ENCODE measurements at places on chromosomes 3 and 15.

- DNase-seq = no peak
These were observed 478.9 kb upstream of the GOLIM4 start for GRCh38 chr3:168574455-168575158.

DNA sequence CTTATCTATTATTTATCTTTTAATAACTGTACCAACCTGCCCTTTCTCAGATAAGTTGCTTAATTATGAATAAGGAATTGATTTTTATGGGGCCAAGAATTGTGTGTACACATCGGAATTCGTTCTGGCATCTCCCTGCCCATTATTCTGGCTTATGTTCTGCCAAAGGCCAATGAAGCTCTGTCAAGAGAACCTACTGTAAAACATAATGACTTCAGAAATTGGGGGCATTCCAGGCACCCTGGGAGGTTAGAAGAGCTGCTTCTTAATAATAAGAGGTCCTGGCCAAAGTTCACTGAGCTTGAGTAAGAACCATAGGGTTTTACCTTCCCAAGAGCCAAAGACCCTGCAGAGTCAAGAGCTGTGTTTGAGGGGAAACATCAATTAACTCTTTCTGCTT lies 261.7 kb downstream of the SLC9A9 start:
- DNase-seq = no peak

DNA sequence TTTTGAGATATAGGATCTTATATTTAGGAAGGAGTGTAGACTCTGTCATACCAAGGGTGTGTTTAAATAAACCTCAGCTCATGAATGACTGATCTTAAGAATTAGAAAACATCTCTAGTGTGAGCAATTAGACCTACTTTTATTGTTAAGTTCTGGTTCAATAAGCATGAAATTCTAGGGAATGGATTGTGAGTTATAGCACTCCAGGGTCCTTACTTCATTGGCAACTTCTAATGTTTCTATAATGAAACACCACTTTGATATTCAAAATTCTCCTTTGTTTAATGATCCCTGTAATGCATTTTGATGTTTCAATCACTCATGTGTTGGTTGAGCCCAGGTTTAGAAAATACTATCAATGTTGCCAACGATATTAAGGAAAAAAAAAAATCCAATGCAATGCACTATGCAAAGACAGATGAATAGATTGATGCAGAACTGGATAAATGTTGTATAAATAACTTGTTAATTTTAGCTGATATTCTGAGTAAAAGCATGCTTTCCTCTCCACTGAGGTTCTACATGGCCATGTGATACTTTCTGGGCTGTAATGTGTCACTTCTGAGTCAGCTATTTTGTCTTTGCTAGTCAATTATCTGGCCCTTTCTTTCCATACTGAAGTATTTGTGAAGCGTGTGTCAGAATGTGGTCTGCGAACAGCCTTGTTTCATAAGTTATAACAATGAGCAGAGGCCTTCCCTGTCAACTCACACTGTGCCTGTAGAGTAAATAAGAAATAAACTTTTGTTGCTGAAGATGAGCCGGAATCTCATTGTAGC lies 1035.9 kb downstream of the PLOD2 start:
- DNase-seq = no peak

DNA sequence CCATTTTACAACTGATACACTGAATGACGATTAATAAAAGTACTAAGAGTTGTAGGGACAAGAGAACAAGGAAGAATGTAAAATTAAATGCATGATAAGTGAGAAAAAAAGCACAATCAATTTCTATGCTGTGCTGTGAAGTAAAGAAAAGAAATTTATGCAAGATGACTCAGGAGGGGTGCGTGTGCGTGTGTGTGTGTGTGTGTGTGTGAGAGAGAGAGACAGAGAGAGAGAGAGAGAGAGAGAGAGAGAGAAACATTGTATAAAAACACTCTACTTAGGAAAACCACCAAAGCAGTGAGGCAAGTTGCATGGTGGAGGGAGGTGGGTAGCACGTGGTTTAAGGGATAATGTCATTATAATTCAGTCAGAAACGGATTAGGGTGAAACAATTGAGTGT lies 580.8 kb upstream of the ALCAM start:
- DNase-seq = no peak

GRCh38 chr3:12729051-12729651 lies 29.9 kb downstream of the TMEM40 start:
- no peak for DNase-seq

DNA sequence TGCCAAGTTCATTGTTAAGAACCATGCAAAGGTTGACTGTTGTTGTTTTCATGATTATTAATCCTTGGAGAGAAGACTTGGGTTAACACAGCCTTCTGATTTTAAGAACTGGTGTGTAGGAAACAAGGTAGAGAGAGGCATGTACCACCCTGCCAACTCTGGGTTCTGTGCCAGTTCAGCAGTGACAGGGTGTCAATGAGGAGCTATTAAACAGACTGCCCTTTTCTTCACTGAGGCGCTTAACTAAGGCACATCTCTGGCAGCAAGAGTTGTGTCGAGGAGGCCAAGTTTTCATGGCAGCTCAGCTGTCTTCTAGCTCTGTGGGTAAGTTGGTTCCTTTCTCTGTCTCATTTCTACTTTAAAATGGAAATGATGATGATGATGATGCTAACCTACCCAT lies 117.6 kb downstream of the FEZF2 start:
- DNase-seq = no peak

DNA sequence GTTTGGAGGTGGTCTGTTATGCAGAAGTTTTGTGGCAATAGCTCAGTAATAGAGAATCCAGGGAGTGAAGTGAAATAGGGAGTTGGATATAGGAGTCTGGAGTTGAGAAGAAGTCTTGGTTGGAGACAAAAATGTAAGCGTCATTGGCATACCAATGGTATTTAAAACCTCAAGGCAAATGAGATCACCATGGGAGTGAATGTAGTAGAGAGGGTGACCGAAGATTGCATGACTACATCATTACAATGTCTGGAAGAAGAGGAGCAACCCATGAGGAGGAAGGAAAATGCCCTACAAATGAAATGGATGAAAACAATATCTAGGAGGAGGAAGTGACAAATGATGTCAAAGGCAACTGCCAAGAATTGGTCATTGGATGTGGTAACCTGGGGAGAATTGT lies 54.4 kb downstream of the CNTN4 start:
- no peak for DNase-seq

- DNase-seq = no peak
These were observed 22.6 kb downstream of the RARRES1 start for GRCh38 chr3:158709666-158710083.

DNA sequence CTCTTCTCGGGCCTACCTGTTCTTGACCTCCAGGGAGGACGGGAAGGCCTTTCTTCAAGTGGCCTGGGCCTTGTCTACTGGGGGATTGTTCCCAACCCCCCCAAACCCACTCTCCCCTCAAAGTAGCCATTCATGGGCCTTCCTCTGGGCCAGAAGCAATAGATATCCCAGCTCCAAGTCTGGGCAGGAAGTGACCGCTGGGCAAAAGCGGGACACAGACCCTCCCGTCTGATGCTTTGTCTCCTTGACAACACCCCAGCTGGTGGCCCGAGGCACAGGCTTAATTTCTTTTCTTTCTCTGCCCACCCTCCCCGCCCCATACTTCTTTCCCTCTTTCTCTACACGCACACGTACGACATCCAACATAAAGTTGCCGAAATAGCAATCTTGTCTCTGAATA lies 41.4 kb upstream of the FEZF2 start:
- no peak for DNase-seq

DNA sequence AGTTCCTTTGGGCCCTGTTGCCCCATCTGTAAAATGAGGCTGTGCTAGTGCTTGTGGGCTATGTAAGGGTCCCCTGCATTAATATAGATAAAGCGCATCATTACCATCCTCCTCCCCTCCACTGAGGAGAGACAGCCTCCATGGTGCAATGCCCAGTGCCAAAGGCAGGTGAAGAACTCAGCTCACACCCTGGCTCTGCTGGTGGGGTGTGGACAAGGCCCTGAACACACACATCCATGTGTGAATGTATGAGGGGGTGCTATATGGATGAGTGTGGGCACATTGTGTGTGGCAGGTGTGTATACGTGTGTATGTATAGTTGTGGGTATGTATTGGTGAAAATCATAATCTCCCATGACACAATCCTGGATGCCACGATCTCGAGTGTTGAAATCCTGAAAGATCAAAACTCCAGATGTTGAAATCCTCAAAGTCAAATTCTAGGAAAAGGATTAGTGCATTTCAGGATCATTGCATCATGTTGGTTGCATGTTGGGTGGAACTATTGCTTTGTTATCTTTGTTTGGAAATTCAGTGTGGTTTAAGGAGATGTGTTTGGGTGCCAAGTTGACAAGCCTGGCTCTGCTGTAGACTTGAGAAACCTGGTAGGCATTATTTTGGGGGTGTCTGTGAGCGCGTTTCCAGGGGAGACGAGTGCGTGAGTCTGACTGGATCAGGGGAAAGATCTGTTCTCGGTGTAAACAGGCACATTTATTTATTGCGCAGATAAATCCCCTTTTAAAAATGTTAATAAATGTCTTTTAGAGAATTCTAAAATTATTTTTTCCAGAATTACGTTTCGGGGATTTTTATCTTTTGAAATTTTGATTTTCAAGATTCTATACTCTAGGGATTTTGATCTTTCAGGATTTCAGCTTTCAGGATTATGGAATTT lies 42.0 kb upstream of the SEC61A1 start:
- no peak for DNase-seq

DNA sequence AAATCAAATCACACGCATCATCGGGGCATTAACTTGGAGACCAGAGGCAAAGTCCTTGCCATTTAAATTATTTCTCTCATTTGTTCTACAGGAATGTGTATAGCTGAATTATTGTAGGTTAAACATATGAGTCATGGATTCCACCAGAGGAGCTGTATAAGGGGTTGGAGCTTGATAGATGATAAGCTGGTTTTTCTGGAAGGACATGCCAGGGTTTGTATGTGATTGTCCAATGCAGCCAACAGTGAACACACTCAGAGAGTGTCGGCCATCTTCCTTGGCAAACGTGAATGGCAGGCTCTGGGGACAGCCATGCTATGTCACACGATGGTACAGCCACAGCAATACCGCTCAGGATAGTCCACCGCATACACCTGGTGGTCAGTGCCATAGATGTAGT lies 25.1 kb downstream of the SSUH2 start:
- no peak for DNase-seq

- no peak for DNase-seq
These were observed 109.1 kb downstream of the OPA1 start for GRCh38 chr3:193701953-193702635.

GRCh38 chr3:185594073-185594472 lies 8.0 kb downstream of the SENP2 start:
- no peak for DNase-seq

DNA sequence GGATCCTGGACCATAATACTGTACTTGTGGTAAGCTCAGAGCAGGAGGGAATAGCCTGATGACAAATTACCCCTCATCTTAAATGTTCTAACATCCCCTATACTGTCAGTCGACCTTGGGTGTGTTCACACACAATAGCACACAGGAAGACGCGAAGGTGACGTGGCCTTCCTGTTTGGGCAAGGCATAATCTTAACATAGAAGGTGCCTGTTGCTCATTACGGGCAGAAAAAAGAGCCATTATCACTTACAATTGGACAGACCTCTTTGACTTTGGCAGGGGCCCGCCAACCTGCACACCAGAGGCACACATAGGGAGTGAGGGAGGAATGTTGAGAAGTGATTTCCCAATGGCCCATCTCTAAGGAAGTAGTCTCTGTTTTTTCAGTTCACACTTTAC lies 144.2 kb downstream of the ANO10 start:
- no peak for DNase-seq

DNA sequence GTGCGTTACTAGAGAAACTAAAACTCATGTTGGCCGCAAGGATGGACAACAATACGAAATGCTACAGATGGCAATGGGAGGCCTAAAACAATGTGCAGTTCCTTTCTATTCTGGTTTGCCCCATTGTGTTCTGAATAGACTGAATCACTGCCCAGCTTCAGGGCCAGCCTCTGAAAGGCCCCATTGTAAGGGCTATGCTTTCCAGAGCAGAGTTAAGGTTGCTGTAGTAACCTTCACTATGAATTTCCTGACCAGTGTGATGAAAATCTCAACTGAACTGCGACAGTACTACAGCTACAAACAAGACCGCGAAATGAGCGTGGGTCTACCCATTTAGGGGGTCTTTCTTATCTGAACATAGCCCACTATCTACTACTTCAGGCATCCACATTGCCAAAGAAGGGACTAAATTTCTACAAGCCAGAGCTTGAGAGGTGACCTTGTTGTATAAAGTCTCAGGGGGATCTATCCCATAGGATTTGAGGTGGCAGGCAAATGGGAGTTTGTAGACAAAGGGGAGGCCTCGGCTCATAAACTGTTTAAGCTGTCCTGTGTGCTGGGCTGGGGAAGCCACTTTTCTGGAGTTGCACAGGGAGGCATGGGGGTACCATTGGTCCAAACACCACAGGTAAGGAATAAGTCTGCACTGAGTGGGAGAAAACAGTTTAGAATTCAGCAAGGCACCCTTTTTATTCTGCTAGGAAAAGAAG lies 80.1 kb downstream of the MYO1E start:
- DNase-seq = no peak

DNA sequence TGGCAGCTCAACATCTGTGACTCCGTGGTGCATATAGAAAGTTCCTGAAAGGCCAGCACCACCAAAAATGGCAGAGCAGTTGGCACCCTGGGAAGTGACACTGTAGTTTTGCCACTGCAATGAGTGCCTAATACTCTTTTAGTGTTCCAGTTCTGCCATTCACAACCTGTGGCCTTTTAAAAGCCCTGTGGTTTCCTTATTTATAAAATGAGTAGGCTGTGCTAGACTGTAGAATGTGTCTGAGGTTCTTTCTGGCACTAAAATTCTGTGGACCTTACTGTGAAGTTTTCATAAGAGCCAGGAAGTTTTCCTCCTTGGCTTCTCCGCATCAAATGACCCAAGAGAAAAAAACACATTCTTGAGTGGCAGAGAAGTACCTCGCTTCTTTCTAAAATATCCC lies 74.1 kb downstream of the MME start:
- no peak for DNase-seq

- DNase-seq = no peak
These were observed 71.3 kb upstream of the CACNA1D start for GRCh38 chr3:53422954-53423698.

DNA sequence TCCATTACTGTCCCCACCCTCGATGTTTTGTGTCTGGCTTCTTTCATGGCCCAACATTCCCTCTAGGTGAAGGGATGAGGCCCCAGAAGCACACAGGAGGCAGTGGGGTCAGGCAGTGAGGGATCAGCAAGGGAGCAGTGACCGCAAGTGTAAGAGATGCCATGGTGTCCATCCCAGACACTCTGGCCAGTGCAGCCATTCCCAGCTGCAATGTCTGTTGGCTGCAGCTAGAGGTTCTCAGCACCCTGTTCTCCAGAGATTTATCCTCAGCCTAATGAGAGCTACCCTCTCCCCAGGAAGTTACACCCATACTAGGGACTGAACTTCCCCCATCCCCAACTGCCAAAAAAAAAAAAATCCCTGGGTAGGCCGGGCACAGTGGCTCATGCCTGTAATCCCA lies 40.2 kb downstream of the TRANK1 start:
- DNase-seq = no peak

DNA sequence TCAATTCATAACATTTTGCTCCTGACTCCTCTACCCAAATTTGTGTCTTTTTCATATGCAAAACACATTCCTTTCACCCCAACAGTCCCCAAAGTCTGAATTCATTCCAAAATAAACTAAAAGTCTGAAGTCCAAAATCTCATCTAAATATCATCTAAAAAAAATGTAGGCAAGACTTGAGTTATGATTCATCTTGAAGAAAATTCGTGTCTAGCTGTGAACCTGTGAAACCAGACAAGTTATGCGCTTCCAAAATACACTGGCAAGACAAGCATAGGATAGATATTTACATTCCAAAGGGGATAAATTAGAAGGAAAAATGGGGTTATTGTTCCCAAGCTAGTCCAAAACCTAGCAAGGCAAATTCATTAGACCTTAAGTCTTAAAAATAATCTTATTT lies 1302.0 kb upstream of the GBE1 start:
- DNase-seq = no peak

Measured in hypothalamus (tissue), 51 donors.